Activated T-cell treated with anti-CD3 and anti-CD28 coated beads for 1 hour (primary cell): ENCODE measurements at places on chromosomes 2 and 18.

GRCh38 chr18:75132098-75132870, 76.7 kb downstream of the PTGR3 start:
- no peak for DNase-seq

GRCh38 chr2:125371867-125372266, 1284.1 kb upstream of the GYPC start:
- DNase-seq, result no peak

- no peak for DNase-seq
Measured at GRCh38 chr2:111054791-111055691, 65.7 kb upstream of the BCL2L11 start.

DNA sequence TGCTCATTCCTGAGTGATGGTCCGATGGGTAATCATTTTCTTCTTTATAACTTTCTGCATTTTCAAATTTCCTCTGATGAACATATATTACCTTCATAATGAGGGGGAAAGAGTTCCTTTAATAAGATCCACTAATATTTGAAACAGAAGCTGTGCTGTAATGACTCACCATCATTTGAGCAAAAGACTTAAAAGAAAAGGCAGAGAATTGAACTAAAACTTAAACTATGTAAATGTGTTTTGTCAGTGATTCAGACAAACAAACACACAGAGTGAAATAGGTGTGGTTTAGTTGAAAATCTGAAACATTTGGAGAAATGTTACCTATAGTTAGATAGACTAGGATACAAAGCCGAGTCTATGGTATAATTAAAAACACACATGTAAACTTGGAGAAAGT, 209.6 kb downstream of the STK39 start:
- DNase-seq, result no peak

- DNase-seq, result no peak
Measured at GRCh38 chr18:59659508-59660170, 37.6 kb downstream of the CCBE1 start.
